ENCODE measurements at places on chromosomes 1 and 21.

GRCh38 chr1:14907416-14907815 lies 246.1 kb upstream of the TMEM51 start:
- DNase-seq, result no peak

DNA sequence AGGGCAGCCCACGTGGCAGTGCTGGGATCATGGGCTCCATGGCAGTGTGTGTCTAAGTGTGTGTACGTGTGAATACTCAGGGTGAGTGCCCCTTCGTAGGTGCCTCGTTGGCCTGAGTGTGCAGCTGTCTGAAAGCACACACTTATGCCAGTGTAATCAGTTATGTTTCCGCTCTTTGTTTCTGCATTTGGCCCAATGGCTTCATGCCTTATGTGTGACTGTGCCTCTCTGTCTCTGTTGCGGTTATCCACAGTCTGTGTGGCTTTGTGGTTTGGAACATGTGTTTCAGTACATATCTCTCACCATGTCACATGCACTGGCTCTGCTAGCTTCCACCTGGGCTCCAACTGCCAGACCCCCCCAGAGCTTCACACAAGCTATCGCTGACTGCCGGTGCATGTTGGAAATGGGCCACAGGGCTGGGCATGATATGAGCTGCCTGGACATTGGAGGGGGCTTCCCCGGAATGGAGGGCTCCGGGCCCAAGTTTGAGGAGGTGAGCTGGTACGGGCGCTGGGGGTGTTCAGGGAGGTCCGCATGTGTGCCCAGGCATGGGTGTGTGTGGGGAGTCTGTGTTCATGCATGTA lies 70.3 kb upstream of the TINAGL1 start:
- DNase-seq, result no peak

- no peak for DNase-seq
These were observed 40.9 kb upstream of the DAB1 start for GRCh38 chr1:57464756-57465155.

- no peak for DNase-seq
These were observed 15.7 kb downstream of the GPR3 start for GRCh38 chr1:27408151-27408550.

GRCh38 chr1:114352797-114353196 lies 158.2 kb downstream of the TRIM33 start:
- no peak for DNase-seq

- peak; percentile 92 for DNase-seq
These were observed 12.8 kb downstream of the ADAMTSL4 start for GRCh38 chr1:150561974-150562445.

DNA sequence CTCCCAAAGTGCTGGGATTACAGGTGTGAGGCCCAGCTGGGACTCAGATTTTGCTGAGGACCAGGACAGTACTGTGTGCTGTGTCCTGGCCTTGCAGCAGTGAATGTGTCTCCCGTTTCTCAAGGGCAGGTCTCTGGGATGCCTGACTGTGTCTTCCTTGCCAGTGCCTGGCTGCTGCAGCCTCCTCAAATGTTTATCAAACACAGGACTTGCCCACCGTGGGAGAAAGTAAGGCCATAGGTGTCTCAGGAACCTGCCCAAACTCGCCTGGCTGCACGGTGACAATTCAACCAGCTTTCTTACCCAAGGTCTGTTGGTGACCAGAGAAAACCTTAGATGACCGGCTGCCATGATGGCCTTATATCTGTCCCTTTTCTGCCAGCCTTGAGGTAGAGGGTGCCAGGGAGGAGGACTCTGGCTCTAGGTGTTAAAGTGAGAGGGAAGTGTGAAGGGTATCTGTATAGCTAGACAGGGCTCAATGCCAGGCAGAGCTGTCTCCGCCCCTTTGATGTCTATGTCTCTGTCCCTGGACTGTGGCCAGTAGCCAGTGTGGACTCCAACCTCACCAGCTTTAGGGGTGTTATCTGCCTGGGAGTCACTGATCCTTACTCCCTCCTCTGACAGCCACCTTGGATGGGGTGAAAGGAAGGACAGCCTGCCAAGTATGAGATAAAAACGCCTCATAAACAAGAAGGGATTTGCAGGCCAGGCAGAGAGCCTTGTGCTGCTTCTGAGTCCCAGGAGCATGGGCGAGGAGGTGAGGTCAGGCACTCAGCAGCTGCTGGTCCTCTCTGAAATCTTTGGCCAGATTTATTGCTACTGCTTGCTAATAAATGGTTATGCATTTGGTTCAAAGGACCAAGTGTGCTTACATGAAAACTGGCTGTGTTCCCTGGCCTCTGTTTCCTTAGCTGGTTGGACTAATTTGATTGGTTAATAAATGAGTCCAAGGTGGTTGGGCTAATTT lies 22.3 kb downstream of the IL6R start:
- DNase-seq, result peak; percentile 58

DNA sequence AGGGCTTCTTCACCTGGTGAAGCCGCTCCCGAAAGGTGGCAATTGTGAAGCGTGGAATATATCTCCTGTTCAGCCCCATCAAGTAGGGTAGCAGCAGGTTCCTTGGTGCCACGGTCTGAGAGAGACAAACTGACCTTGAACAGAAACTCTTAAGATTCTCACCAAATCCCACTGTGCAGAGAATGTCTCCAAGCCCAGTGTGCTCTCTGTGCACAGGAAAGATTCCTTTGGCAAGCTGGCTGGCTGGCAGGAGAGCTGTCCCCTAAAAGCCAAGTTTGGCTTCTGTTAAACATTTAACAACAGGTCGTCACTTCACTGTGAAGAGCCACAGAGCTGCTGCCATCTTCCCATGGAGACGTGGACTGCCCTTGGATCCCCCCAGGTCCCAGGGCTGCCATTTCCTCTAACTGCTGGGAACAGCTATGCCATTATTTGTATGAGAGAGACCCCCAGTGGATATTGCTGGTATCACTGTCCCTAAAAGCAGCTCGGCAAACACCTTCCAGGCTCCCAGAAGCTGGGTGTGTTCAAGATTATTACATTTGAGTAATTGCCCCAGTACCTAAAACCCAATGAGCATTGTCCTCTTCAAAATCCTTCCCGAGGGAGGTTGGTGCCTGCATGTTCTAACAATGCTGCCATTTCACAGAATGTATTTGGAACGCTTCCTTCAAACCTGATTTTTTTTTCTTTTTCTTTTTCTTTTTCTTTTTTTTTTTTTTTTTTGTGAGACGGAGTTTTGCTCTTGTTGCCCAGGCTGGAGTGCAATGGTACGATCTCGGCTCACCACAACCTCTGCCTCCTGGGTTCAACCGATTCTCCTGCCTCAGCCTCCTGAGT lies 71.8 kb downstream of the CD58 start:
- no peak for DNase-seq

DNA sequence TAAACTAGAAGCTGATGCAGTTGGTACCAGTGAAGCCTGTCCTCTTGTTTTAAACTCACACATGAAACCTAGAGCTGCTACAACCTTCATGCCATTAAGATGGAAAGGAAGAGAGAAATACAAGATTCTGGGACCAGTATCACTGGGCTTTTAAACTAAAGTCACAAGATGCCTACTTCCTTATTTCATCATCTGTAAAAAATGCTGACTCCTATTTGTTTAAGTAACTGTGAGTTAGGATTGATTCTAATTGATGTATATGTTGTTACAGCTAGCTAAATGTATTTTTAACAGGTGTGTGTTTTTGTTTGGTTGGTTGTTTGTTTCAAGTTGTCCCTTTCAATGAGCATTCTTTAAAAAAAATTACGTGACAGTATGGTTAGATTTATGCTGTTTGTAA lies 833.3 kb upstream of the PRMT6 start:
- no peak for DNase-seq

DNA sequence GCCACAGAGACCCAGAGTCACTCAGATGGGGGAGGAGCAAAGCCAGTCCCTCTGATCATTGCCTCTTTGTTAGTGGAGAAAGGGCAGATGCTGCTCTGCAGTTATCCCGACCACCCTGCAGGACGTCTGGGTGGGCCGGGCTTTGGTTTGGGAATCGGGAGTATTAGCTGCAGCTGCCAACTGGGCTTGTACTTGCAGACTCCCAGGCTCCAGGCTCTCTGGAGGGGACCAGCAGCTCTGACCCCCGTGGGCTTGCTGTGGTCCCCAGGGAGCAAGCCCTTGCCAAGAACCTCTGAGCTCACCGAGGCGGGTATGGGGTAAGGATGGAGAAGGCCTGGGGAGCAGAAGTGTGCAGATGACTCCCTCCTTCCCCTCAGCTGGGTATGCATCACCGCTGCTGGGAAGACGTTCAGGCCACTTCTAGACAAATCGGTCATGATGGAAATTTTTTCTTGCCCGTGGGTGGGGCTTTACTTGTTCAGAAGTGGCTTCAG lies 21.6 kb downstream of the MAPKAPK2 start:
- no peak for DNase-seq

GRCh38 chr1:199082778-199083389 lies 444.0 kb downstream of the PTPRC start:
- DNase-seq, result no peak

DNA sequence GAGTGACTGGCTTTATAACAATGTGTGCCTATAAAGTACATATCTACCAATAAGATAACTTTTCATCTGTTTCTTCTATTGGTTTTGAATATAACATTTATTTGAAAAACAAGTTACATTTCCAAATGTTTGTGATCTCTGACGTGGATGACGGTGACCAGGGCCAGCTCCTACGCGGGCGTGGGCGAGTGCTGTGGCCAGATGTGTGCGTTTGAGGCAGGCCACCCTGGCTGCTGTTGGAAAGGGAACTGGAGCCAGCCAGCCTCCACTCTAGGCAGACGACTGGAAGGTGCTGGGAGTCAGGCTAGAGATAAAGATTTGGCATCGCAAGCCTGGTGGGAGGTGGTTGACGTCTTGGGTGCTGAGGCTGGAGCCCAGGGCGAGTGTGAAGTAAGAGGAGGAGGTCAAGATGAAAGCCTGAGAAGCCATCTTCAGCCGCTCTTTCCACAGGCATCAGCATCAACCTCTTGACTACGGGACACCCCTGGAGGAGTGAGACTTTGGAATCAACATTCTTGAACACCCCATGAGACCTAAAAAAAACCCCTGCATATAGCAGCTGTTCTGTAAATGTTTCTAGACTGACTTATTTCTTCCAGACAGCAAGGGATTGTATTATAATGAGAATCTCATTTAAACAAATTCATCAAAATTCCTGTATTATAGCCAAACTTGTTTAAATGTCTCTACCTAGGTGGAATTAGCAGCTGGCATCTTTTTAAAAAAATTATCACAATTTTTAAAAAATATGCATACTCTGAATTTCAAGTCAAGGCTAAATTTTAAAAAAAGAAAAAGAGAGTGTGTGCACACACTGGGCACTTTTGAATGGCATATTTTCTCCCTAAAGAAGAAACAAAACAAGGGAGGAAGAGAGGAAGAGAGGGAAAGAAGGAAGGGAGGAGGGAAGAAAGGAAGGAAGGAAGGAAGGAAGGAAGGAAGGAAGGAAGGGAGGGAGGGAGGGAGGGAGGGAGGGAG lies 112.5 kb upstream of the SLC44A3 start:
- no peak for DNase-seq

- DNase-seq, result no peak
These were observed 328.0 kb upstream of the B3GALT2 start for GRCh38 chr1:193514397-193514796.

DNA sequence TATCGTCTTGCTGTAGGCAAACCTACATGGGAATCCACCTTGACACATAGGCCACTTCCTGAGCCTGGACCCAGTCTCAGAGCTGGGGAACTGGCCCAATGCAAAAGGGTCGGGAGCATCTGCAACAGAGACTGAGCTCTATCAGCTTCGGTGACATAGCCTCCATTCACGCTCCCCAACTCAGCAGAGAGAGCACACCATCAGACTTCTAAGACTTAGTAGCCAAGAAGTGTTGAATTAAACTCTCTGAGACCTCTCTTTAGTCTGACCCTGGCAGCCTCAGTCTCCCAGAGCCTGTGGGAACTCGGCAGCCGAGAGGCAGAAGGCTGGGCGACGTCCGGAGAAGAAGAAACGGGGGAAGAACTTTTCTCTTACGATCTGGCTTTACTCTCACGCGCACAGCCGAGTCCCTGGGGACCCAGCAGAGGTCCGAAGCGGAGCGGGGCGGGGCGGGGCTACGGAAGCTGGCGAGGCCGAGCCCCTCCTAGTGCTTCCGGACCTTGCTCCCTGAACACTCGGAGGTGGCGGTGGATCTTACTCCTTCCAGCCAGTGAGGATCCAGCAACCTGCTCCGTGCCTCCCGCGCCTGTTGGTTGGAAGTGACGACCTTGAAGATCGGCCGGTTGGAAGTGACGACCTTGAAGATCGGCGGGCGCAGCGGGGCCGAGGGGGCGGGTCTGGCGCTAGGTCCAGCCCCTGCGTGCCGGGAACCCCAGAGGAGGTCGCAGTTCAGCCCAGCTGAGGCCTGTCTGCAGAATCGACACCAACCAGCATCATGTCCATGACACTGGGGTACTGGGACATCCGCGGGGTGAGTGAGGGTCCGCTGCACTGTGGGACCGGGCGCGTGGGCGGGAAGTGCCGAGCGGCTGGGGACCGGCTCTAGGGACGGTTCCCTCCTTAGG lies at the start of gene GSTM4:
TSS of gene GSTM4 (plus strand) at position 485 of the 905 bp plus-strand sequence. CDS start at position 776, 291 bp downstream.
- peak; percentile 85 for DNase-seq

DNA sequence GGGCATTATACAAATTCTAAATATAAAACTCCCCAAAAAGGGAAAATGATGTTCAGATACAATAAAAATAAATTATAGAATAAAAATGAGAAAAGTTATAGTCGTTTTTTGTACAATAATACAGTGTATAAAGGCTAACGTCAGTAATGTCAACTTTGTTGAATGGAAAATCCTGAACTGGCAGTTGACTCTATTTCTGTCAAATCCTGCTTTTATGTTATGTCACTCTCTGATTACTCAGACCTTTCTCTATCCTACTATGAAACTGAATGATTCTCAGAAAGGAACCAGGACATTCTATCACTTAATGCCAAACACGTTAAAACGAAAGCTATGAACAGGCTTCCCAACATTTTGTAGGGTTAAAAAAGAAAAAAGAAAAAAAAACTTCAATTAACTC lies 636.4 kb downstream of the USP25 start:
- DNase-seq, result no peak

DNA sequence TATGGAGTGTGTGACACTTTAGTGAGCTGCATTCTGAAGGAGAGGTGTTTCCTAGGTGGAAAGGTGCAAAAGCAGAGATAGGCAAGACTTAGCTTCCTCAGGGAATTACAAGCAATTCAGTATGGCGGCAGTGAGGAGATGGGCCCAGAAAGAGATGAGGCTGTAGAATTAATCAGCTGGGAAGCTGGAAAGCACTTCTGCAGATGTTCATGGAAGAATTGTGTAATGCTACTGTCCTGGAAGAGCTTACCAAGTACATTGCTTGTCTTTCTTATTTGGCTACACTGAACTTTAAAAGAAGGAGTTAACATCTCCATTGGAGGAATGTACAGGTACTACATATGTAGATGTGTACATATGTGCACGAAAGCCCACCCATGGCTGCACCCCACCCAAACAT lies 103.7 kb upstream of the DPT start:
- no peak for DNase-seq

DNA sequence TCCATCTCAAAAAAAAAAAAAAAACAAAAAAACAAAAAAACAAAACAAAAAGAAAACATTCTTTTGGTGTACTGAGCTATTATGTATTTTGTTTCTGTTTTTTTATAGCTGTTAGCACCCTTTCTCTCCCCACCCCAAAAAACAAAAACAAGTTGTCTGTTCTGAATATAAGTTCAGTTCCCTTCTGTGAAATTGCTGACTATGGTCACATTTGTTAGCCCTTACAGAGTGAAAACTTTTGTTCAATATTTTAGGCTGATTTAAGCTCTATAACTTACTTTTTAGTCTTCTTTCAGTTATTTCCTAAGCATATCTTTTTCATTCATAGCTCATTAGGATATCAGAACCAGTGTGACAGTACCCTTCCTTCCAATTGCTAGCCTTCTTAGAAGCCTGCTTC lies 1056.6 kb upstream of the NCAM2 start:
- DNase-seq, result no peak

All from renal pelvis (tissue), 12 donors.